ENCODE measurements at places on chromosomes 5 and 9.
A peak's percentile ranks its signal among the peaks of the same experiment; 100 is the strongest.

- DNase-seq: peak; percentile 20
Measured at GRCh38 chr9:92644278-92644677, 25.7 kb downstream of the IPPK start.

DNA sequence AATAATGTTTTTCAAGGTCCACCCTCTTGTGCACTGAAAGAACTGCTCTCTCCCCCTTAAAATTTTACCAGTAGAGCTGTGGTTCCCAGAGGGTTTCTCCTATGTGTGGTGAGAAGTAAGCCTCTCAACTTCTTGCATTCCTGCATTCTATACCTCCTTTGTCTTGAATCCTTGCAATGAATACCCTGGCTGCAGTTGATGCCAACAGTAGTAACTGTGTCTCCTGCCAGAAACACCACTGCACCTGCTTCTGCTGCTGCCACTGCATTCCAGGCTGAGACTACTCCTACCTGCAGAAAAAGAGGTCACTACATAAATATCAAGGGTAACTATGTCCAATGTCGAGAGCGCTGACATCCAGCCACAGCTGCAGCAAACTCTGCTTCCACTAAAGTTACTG, 203.7 kb downstream of the TMEM167A start:
- DNase-seq: no peak

GRCh38 chr9:90807006-90807405, 5.4 kb downstream of the SYK start:
- DNase-seq: no peak

GRCh38 chr5:15367489-15367888, 132.5 kb upstream of the FBXL7 start:
- no peak for DNase-seq

GRCh38 chr9:138048184-138048583, 170.6 kb downstream of the CACNA1B start:
- peak; percentile 20 for DNase-seq

GRCh38 chr9:91312717-91313325, 48.9 kb downstream of the AUH start:
- no peak for DNase-seq

DNA sequence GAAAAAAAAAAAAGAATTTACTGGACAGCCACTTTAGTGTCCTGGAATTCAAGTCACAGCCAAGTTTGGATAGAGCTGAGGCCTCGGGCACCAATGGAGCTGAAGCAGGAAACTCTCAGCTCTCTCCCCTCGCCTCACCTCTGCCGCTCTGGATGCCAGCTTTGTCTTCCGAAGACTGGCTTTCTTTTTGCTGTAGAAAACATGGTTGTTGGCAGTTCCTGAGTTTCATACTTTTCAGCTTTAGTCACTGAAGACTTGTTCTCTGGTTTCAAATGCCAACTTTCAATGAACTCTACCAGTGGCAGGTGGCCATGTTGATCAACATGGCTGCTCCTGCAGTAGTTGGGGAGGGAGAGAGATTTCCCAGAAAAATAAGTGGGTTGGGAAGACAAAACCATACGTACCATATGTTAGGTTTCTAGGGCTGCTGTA, 142.2 kb downstream of the SNX18 start:
- no peak for DNase-seq

DNA sequence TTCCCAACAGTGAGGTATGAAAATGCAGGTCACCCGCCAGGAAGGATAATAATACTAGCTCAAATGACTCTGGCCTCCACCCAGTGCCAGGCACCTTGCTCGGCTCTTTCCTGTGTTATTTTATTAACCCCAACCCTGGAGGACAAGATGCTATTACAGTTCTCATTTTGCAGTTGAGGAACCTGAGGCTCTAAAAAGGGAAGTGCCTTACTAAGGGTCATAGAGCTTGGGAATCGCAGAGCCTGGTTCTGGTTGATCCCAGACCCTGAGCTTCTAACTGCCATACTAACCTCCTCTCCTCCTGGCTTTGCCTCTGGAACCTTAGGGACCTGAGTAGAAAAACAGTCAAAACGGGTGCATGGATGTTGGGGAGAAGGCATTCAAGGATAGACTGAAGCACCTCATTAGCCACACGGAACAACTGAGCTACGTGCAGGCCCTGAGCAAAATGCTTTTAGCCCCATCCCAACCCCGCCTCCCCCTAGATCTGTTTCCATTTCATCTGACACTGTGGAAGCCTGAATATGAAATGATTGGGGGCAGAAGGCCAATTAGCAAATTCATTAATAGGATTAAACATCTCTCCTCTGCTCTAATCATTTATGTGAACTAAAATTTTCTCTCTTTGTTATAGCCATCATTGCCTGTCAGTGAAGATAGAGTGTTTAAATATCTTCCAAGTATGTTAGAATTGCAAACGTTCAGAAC, 7.9 kb downstream of the KCNIP1 start:
- no peak for DNase-seq

DNA sequence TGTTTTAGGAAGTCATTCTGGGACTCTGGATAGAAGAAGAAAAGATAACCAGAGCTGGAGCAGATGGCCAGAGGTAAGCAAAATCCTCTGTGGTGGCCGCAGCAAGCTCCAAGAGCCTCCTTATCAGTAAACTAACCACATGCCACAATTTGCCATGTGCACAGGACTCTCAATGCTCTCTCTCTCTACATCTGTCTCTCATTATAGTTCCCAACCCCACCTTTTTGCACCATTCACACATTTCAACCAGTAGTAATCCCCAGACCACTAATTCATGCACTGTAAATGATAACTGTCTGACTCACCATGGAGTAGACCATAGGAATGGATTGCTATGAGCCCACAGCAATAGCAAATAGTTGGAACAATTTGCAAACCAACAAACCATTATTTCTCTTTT, 526.1 kb downstream of the TLR4 start:
- DNase-seq: no peak

GRCh38 chr9:99046542-99047071, 58.3 kb upstream of the TGFBR1 start:
- no peak for DNase-seq

GRCh38 chr5:106876665-106877194, 794.0 kb downstream of the EFNA5 start:
- no peak for DNase-seq

DNA sequence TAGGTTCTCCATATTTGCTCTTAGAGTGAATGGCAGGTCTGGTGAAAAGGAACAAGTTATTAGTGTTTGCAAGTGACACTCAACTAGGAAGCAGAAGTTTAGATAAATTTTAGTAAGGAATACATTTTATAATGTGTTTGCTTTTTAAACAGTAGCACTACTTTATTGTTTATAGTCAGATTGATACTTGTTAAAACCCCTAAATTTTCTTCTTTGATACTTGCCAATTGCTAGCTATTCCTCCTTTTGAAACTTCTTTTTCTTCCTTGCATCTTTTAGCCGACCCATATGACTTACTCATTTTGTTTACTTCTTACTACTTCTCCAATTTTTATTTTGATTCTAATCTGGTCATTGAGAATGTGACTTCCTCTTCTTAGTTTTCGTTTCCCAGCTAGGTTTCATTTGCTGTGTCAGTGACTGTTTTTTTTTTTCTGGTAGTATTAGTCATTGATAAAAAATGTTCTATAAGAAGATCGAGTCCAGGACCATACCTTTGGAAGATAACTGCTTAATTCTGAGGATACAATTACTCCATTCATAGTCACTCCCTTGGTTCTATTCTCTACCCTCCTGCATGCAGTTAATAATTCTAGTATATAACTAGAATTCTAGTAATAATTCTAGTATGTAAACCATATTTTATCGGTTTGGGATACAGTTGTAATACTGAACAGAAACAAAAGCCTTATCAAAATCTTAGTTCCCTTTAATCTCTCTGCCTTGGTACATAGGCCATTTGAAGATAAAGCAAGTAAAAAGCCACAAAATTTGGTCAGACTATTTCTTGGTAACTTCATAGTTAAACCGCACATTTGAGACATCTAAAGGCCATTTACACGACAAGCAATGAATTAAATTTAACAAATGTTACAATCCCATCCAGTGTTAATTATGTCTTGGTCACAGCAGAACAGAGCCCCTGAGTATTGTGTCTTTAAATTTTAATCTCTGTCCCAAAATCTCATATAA, 2.8 kb upstream of the RICTOR start:
- DNase-seq: no peak

- no peak for DNase-seq
Measured at GRCh38 chr9:9949978-9950377, 662.8 kb downstream of the PTPRD start.

- DNase-seq: no peak
Measured at GRCh38 chr5:110414360-110414759, 312.1 kb downstream of the TMEM232 start.

DNA sequence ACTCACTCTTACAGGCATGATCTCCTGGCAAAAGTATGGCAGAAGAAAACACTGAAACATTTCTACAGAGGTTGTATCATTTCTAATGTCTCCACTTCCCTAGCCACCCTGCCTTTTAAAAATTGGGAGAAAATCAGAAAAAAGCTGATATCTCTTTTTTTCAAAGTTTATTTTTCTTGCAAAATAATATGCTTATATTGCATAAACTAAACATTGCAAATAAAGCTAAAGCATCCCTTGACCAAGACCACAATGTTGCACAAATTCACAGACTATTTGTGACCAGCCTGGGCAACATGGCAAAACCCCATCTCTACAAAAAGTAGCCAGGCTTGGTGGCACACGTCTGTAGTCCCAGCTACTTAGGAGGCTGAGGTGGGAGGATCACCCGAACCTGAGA, 183.3 kb upstream of the ELAVL2 start:
- DNase-seq: no peak

- DNase-seq: no peak
Measured at GRCh38 chr5:93018461-93018860, 562.6 kb downstream of the NR2F1-AS1 start.

DNA sequence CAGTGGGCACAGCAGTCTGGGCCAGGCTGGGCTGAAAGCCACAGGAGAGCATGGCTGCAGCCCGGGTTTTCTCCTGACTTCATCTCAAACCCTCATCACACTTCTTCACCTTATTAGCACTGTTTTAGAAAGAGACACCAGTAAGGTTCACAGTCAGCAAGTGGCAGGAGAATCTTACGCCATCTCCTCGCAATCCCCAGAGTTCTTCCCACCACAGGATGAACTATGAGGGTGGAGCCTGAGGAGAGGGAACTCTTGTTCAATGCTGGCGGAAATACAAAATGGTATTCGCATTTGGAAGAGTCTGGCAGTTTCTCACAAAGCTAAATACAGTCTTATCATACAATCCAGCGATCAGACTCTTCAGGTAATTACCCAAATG, 14.7 kb downstream of the BICD2 start:
- DNase-seq: no peak

DNA sequence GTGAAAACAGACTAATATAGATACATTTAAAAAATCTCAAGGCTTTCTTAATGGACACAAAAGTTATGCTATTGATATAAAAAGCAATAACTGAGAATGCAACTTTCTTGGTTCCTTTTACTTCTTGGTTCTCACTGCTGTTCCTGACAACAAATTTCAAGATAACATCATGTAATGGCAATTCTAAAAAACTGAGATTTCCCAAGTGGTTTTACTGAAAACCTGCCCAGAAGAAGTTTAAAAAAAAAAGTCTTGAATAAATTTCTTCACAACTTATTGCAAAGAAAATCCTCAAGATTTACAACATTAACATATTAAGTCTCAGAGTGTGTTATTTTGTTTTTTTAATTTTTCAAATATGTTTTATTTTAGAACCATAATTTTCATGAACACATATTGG, 302.8 kb upstream of the COX7C start:
- DNase-seq: no peak

- no peak for DNase-seq
Measured at GRCh38 chr5:96080557-96080956, 118.9 kb upstream of the ELL2 start.

- DNase-seq: no peak
Measured at GRCh38 chr9:10144355-10144754, 468.4 kb downstream of the PTPRD start.

Data from activated CD8-positive, alpha-beta memory T cell treated with anti-CD3 and anti-CD28 coated beads, Interleukin-2, amount 50 U/mL, for 48 hours (primary cell).